ENCODE measurements at places on chromosomes 1 and 21. TPM values are rescaled to one million over a fixed set of nuclear protein-coding genes. Genes with fewer than 3 reads are reported as not detected.

The TTC22 gene
- total RNA-seq, result 0.63 TPM

The IL19 gene
- not detected for total RNA-seq

The BEND5 gene
- 6.5 TPM for total RNA-seq

The LZIC gene
- 21.9 TPM for total RNA-seq

The HRNR gene
- total RNA-seq, result not detected

The GPR3 gene
- total RNA-seq, result not detected

The TAS1R1 gene
- not detected for total RNA-seq

The DNASE2B gene
- not detected for total RNA-seq

The NBPF10 gene
- 4.2 TPM for total RNA-seq

The TMED5 gene
- 45.2 TPM for total RNA-seq

The FAM72C gene
- not detected for total RNA-seq

The KCNQ4 gene
- 5.7 TPM for total RNA-seq

The VCAM1 gene
- total RNA-seq, result 77.6 TPM

The HEYL gene
- 91.2 TPM for total RNA-seq

The ZBTB8A gene
- total RNA-seq, result 5.6 TPM

The GLIS1 gene
- total RNA-seq, result not detected

The RXRG gene
- 2.8 TPM for total RNA-seq

The RAVER2 gene
- 17.2 TPM for total RNA-seq

The RBP7 gene
- 24.1 TPM for total RNA-seq

The OR6K3 gene
- not detected for total RNA-seq

The LCE6A gene
- not detected for total RNA-seq

The RSPH1 gene
- total RNA-seq, result not detected

The DUSP23 gene
- total RNA-seq, result 111 TPM

The PBX1 gene
- total RNA-seq, result 53.1 TPM

The S100A3 gene
- total RNA-seq, result 25.0 TPM

The RGS13 gene
- 0.56 TPM for total RNA-seq

The DDX59 gene
- total RNA-seq, result 27.1 TPM

The C1orf21 gene
- 15.2 TPM for total RNA-seq

The NGF gene
- 25.7 TPM for total RNA-seq

Data from thoracic aorta (tissue), 2 donors.